ENCODE measurements at places on chromosomes 13 and 19. TPM values are rescaled to one million over a fixed set of nuclear protein-coding genes. Genes with fewer than 3 reads are reported as not detected.
A peak's percentile ranks its signal among the peaks of the same experiment; 100 is the strongest.

DNA sequence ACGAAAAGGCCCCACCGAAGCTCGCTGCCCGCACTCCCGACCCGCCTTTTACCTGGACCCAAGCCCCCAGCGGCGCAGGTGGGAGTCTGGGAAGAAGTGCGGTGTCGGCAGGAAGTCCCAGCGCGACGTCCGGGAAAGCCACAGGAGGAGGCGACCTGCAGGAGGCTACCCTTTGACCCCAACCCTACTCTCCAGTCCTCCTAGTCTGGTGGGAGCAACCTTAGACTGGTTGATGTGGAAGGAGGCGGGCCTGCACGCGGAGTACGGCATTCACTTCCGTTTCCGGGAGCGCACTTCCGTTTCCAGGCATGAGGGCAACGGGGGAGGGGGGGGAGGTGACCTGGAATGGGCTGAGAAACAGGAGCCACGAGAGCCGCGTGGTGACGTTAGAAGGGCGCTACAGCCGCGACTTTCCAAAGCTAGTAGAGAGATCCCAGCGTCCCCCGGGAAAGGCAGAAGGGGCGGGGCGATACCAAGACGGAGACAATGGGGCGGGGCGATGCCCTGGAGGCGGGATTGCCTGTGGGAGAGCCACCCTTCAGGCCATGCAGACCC, 28.5 kb downstream of the ZNF266 start:
- DNase-seq: peak; percentile 6

The IGSF23 gene
- not detected for total RNA-seq

- DNase-seq: no peak
These were observed 27.7 kb downstream of the CCDC8 start for GRCh38 chr19:46385636-46386035.

GRCh38 chr19:3782903-3783302, 3.3 kb downstream of the MATK start:
- DNase-seq: no peak

GRCh38 chr19:45153339-45154063, 7.3 kb downstream of the NKPD1 start:
- DNase-seq: peak; percentile 84

- DNase-seq: no peak
These were observed 29.6 kb upstream of the TNFSF11 start for GRCh38 chr13:42544246-42544926.

DNA sequence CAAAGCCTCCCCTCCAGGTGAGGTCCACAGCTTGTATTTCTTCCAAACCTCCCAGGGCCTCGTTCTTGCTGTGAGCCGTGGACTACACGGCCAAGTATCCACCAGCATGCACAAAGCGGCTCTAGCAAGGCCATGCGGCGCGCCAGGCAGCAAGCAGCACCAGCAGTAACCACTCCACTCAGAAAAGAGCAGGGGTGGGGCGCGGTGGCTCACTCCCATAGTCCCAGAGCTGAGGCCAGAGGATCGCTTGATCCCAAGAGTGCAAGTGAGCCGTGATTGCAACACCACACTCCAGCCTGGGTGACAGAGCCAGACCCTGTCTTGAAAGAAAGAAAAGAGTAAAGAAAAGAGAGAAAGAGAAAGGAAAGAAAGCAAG, 4.7 kb downstream of the CCDC8 start:
- no peak for DNase-seq

The PLEKHF1 gene
- 16.0 TPM for total RNA-seq

- peak; percentile 41 for DNase-seq
These were observed 282.9 kb downstream of the KLF5 start for GRCh38 chr13:73341748-73342147.

DNA sequence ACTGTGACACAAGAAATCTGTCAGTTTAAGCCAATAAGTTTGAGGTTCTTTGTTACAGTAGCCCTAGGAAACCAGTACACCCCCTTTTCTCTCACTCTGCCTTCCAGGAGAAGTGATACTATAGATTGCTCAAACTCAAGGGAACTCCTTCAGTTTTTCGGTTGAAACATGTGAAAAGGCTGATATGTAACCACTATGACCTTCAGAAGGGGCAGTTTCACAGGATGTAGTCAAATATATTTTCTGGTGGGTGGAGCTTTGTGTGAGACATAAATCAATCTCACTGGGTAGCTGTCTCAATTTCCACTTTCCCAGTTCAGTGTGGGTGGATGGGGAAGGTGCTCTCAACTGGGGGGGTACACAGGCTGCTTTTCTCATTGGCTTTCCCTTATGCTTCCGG, 41.7 kb downstream of the HTR2A start:
- DNase-seq: no peak

The GRK1 gene
- total RNA-seq: 0.27 TPM

The TBXA2R gene
- 0.82 TPM for total RNA-seq

- no peak for DNase-seq
These were observed 165.6 kb downstream of the POU4F1 start for GRCh38 chr13:78437781-78438180.

- no peak for DNase-seq
These were observed 16.3 kb downstream of the MPND start for GRCh38 chr19:4359627-4360000.

DNA sequence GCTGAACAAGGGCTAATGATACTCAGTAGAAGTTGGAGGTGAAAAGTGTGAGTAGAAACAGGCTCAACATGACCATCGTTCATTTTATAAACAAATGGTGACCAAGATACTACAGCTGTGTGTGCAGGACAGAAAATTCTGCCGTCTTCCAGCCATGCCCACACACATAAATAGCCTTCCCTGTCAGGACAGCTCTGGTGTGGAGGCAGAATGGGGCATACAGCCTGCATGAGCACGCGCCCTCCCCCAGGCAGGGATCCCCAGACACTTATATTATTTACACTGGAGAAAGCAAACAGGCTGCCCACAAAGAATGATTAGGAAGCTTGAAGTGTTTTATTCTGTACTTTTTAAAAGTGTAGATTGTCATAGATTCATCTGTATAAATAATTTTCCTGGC, 20.4 kb downstream of the GJA3 start:
- no peak for DNase-seq

- DNase-seq: no peak
These were observed 22.1 kb upstream of the F7 start for GRCh38 chr13:113083402-113084061.

- DNase-seq: peak; percentile 99
These were observed 2.9 kb downstream of the CILP2 start for GRCh38 chr19:19540715-19541515.

GRCh38 chr13:26910754-26911465, 150.3 kb upstream of the GPR12 start:
- DNase-seq: no peak

- no peak for DNase-seq
These were observed 37.1 kb downstream of the PCCA start for GRCh38 chr13:100125946-100126345.

GRCh38 chr13:49214917-49215376, 5.2 kb upstream of the MLNR start:
- peak; percentile 72 for DNase-seq

- peak; percentile 99 for DNase-seq
These were observed at the start of gene BABAM1 for GRCh38 chr19:17266975-17267788. Gene BABAM1 (plus strand): TSS chr19:17267443. CDS start chr19:17268807, 1,364 bp downstream.

DNA sequence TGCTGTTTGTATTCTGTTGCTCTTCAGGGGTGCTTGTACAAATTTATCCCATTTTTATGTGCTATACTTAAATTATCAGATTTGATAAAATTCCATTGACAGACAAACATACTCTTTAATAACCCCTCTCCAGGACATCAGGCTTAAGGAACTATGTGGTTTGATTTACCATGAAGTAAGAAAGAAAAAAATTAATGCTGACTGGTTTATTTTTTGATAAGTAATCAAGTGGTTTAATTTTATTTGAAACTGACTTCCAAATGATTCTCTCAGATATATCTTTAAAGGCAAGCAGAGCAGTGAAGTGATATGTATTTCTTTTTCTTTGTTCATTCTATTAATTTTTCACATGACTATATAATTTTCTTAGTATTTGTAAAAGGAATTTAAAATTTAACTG, 1168.1 kb downstream of the OLFM4 start:
- no peak for DNase-seq

DNA sequence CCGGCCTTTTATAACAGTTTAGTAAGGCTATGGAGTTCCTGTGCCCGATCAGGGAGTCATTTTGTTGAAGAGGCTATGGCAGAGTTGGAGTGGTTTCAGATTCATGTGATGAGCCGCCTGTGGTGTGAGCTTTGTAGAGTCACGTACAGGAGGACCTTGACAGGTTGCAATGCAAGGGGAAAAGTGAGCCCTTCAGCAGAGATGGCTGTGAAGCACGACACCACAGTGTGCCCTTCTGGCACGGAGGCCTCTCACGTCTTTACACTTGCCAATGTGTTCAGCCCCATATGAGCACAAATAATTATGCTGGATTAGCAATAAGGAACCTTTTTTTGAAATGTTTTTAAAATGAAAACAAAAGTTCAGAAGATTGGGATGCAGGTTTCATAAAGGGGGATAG, 499.8 kb downstream of the LIG4 start:
- DNase-seq: no peak

The KIR2DL3 gene
- not detected for total RNA-seq

The CALR3 gene
- total RNA-seq: not detected

The ATP4A gene
- 0.63 TPM for total RNA-seq

DNA sequence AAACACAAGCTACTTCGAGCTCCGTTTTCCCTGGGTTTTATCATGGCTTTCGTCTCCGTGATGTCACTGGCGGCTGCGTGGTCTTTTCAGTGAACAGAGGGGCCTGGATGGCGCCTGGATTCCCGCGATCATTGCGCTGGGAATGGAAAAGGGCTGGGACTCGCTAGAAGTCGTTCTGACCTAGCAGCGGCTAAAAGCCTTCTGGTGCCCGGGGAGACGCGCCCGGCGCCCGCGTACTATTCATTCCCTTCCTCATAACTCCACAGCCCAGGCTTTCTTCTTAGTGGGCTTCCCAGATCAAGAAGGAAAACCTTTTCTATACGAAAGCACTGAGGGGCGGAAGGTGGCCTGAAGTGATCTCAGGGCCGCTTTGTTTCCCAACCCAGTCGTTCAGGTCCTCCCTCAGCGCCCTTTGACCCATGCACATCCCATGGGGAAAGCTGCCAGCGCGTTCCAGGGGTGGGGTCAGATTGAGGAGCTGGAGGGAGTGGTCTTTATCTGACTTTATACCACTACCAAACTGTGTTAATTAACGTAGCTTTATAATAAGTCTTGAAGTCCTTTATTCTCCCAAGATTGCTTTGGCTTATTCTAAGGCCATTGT, 96.6 kb downstream of the ELF1 start:
- DNase-seq: peak; percentile 40

DNA sequence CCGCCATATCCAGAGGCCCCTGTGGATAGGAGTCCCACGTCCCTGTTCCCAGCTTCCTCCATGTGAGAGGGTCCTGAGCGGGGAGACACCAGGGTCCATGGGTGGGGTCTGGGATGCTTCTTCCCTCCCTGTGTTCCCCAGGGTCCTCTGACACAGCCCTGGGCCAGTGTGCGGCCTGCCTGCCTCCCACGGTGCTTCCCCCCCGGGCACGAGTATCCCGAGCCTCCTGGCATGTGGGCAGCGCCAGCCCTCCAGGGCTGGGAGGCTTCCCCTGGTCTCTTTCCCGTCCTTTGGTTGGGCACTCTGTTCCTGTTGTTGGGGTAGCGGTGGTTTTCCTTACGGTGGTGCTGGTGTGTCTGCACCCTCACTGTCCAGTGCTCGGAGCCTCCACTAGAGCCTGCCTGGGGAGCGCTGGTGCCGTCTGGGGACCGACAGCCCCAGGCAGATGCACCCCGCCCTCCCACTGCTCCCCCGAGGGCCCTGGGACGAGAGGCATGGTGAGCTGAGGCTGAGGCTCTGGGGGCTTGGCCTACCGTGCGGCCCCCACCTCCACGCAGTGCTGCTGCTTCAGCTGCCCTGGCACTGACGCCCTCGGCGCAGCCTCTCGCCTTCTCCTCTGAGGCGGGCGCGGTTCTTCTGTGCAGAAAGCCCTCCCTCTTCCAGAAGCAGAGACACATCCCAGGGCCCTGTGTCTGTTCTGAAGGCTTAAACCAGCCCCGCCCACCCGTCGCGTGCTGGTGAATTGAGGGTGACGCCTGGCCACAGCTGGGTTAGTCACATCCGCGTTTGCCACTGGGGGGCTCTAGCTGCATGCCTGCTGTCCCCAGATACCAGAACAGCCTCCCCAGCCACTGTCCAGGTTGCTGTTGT, 27.9 kb downstream of the PLEKHJ1 start:
- DNase-seq: peak; percentile 75

DNA sequence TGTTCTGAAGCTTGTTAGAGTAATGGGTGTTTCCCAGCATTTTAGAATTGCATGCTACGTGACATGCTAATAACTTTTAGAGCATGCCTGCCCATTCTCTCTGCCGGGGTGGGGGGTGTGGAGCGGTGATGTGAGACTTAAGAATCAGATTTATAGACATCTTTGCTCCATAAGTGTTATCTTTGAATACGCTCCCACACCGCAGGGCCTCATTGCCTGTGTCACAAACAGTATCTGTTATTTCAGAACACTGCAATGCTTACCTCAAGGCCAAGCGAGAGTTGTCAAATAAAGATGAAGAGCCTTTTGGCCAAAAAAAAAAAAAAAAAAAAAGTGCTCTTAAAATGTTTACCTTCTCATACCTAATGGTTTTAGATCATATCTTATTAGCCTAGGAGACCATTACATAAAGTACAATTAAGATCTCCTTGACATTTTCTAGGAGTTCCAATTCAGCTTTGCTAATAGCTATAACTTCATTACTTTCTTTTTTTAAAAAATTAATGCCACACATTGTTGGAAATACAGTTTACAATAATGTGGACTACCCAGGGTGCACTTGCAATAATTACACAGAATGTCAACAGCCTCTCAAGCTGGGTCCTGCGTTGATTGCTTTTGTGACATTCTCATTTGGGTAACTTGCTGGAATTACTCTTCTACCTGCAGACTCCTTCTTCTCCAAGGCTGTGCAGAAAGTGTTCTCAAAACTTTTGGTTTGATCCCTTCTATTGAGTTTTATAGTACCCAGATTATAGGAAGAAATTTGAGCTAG, 525.3 kb downstream of the KLF12 start:
- DNase-seq: no peak

The ZNF555 gene
- total RNA-seq: 7.5 TPM

DNA sequence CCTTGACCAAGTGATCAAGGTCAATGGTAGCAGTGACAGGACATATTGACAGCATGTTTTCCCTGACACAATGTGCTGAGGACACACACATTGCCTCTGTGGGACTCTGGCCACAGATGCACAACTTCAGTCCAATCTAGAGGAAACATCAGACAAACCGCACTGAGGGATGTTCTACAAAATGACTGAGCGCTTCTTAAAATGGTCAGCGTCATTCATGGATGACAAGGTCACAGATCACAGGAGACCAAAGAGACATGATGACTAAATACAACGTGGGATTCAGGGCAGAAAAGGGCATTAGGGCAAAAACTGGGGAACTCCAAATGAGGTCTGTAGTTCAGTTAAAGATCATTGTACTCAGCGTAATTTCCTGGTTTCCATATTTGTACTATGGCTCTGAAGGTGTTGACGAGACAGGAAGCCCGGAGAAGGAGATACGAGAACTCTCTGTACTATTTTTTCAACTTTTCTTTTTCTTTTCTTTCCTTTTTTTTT, 20.6 kb downstream of the PBX4 start:
- DNase-seq: no peak
